NCI-H1694 treated with DMSO at 0.1 percent for 48 hours (cell line): ENCODE measurements at places on chromosomes 5 and 9.
A peak's percentile ranks its signal among the peaks of the same experiment; 100 is the strongest.

DNA sequence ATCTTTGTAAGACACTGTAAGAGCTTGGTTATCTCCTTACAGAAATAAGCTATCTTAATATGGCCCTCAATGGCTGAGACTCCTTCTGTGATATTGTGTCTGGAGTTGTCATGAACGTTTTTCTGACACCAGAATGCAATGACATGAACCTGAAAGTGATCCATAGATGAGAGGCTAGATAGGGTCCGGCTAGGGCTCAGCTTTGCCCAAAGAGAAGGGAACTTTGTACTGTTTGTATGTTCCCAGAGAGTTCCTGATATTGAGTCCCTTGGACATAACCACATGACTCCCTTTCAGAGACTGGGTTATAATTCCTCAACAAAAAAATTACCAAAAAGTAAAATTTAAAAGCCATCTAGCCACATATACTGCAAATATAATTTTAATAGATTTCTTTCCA lies 575.8 kb upstream of the CLINT1 start:
- DNase-seq: no peak

GRCh38 chr5:168583742-168584482 lies 4.7 kb upstream of the PANK3 start:
- no peak for DNase-seq

DNA sequence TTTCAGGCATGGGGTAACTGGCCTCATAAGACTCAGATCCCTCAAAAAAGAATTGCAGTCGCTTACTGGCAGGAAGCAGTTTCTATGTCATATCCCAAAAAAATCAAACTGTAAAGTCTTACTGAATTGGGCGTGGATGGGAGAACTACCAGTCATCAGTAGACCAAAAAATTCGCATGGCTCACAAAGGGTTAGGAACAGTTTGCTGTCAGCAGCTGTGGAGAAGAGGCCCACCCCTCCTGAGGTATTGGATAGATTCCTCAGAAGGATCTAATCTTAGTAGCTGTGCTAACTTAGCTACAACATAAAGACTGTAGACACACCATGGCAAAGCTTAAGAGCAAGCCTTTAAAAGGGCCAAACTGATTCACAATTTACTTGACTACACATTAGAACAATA lies 478.3 kb upstream of the FTMT start:
- DNase-seq: no peak

- no peak for DNase-seq
Measured at GRCh38 chr5:142823126-142823525, 52.9 kb downstream of the ARHGAP26 start.

GRCh38 chr9:137277329-137278041 lies at the start of gene TOR4A:
TSS of gene TOR4A (plus strand) at chr9:137277726. CDS start at chr9:137278690, 964 bp downstream.
- DNase-seq: no peak

- no peak for DNase-seq
Measured at GRCh38 chr5:9653811-9654210, 23.7 kb upstream of the TAS2R1 start.

GRCh38 chr5:153373130-153373498 lies 117.4 kb upstream of the GRIA1 start:
- no peak for DNase-seq

- no peak for DNase-seq
Measured at GRCh38 chr9:8673830-8674229, 874.3 kb upstream of the DMAC1 start.

- DNase-seq: no peak
Measured at GRCh38 chr5:35294976-35295375, 64.7 kb upstream of the PRLR start.

DNA sequence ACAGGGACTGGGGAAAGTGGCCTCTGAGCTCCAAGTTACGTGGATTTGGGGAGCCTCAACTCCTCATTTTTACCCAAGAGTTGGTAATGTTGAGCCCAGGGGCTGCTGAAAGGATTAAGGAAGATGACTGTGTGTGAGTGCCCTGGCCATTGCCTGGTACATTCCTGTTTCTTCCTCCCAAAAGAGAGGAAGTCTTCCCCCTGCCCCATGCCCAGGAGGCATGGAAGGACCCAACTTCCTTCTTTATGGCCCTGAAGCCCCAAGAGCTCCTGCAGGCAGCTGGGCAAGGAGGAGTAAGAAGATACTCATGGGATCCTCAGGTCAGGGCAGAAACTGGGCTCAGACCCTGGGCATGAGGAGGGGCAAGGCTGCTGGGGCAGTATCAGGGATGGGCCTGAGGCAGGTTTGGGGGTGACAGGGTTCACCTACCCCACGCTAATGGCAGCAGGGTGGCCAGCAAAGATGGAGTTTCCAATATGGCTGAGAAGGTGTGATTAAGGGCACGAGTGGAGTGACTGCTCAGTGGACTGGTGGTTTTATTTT lies 118.3 kb upstream of the MVB12B start:
- DNase-seq: no peak

GRCh38 chr5:171316258-171317121 lies 7.4 kb downstream of the TLX3 start:
- DNase-seq: no peak

DNA sequence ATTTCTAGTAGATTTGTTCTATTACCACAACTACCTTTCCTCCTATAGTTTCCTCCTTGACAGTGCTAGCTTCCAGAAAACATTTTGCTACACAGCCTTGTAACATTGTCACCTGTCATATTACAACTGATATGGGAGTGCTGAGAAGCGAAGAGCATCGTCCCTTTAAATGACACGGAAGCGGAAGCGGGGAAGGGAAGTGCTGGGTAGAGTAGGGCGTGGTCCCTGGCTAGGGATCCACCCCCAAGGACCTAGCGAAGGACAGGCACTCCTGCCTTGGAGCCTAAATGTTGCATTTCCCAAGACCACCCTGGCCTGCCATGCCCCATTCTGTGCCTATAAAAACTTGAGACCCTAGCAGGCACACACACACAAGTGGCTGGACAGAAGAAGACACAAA lies 57.4 kb upstream of the RANBP6 start:
- no peak for DNase-seq

DNA sequence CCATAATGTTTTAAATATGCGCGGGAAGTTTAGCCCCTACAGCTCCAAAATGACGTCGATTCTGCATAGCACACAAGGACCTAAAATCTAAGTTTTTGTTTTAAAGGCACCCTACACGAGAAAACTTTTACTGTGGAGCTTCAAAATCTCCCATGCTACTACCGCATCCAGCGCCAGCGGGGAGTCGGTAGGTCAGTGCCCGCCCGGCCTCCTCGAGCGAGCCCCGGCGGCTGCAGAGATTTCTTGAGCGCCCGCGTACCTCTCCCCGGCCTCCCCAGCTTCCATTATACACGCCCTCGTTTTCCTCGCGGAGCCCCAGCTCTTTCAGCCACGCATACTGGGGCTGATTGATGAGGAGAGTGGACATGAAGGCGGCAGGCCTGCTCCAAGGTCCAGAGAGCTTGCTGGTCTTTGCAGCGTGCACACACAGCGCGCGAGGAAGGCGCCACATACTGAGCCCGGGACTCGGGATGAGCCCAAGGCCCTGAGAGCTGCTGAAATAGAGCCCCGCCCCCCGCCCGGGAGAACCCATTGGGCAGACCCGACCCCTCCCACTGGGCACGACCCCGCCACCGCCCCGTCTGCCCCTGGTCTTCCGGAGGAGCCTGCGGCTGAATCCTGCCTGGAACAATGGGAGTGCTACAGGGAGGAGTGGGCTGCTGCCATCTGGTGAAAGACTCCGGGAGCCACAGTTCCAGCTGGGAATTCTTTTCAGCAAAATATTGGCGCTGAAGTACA lies at the start of gene ALDH7A1:
Gene ALDH7A1, minus strand, starts transcription at position 472 of the 738 bp plus-strand sequence. Its CDS starts 21 bp downstream, at position 451.
- peak; percentile 91 for DNase-seq

GRCh38 chr9:17761984-17762676 lies 183.3 kb downstream of the SH3GL2 start:
- no peak for DNase-seq

- no peak for DNase-seq
Measured at GRCh38 chr5:80125962-80126480, 90.9 kb downstream of the THBS4 start.

DNA sequence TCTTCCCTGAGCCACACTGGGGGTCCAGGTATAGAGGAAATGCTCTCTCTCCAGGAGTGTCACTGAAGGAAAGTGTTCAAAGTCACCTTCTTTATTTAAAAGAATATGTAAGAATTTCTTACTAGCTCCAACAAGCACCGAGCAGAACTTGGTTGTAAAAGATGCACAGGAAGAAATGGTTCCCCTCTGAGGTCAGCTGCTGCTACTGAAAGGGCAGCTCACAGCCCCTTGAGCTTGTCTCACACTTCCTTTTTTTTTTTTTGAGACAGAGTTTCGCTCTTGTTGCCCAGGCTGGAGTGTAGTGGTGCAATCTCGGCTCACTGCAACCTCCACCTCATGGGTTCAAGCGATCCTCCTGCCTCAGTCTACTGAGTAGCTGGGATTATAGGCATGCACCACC lies 77.2 kb downstream of the PRRT1B start:
- DNase-seq: no peak

DNA sequence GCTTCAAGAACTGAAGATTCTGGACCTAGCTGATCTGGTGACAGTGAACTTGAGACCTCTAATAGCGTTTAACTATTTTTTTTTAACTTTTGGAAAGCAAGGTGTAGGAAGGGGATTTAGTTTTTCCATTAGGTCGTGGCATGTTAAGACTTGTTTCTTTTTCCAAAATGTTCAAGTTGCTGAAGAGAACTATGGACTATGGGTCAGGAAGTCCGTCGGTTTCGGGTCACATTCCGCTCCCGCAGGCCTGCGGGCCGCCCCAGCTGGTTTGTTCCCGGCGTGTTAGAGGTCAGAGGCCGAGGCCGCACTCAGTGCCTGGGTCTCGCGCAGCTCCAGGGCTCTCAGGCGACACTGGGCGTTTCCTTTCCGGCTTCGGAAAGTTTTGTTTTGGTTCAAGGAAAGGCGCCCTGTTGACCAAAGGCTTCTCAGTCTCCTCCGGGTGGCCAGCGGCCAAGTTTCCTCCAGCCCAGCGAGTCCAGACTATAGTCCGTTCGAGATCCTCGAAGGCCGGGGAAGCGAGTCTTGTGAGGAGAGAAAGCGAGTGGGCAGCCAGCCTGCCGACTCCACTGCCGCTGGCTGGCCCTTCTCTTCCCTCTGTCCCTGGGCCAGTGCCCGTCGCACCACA lies 586 bp upstream of the FCHO2 start:
- no peak for DNase-seq

DNA sequence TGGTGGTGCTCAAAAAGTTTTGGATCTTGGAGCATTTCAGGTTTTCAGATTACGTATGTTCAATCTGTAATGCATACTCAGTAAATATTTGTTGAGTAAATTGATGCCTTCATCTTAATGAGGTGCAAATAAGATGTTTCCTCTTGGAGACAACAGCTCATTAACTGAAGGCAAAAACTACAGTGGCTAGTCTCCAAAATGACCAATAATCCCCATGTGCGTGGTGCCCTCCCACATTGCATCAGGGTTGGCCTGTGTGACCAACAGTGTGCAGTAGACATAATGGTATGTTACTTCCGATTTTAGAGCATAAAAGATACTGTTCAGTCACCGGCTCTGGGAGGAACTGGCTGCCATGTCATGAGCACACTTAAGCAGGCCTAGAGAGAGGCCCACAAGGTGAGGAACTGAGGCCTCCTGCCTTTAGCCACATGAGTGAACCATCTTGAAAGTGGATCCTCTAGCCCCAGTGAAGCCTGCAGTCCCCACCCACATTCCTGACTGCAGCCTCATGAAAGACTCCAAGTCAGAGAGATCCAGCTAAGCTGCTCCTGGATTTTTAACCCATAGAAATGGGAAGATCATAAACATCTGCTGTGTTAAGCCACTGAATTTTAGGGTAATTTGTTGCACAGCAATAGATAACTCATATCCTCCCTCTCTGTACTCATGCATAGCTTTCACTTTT lies 55.7 kb downstream of the LIFR start:
- DNase-seq: no peak

- DNase-seq: no peak
Measured at GRCh38 chr9:114002986-114003350, 75.1 kb downstream of the AMBP start.

- no peak for DNase-seq
Measured at GRCh38 chr9:108883085-108883484, 21.0 kb downstream of the ACTL7A start.

GRCh38 chr5:176664886-176665285 lies 17.6 kb downstream of the TSPAN17 start:
- no peak for DNase-seq

- no peak for DNase-seq
Measured at GRCh38 chr5:109006129-109006528, 258.4 kb downstream of the FER start.

DNA sequence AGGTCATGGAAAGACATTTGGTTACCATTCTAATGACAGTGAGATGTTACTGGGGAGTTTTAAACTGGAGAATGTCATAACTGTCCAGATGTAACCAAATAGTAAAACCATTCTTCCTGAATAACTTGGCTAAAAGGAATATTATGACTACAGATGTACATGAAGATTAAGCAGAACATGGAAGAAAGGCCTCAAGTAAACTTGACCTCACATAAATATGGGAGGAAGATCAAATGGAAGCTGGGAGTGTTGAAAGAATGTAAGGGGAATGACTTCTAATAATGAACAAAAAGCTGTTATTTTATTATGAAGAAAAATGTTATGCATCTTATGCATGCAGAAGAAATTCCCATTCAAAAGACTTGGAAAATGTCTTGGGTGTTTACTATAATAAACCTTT lies 107.7 kb upstream of the CDKN2B start:
- no peak for DNase-seq

GRCh38 chr9:18906656-18907395 lies 126.2 kb downstream of the SAXO1 start:
- DNase-seq: no peak

DNA sequence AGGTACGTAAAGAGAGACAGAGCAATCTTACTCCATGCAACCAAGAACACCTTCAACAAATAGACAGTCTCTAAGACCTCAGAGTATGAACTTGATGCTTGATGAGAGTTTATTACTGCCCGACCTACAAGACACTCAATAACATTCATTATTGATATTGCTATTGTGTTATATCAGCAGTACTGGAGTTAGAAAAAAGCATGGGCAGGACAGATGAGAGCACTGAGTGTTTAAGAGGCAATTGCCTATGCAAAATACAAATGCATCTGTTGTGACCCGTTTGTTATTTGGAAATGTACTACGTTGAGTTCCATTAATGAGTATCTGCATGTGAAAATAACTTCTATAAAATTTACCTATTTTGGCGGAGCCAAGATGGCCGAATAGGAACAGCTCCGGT lies 8.1 kb upstream of the MARCOL start:
- DNase-seq: no peak

DNA sequence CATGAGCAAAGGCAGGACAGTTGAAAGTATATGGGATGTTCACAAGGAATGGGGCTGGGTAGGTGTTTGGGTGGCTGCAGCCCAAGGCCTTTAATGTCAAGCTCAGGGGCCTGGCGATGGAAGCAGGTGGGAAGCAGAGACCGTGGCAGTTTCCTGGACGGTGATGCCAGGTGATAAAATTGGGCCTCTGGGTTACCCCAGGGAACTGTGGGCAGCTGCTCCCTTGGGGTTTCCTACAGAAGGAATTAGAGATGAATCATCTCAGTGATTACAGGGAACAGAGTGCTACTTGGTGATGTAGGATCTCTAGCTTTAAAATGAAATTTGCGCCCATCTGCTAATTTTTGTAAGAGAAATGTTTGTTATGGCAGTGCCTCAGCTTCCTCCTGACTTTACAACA lies 39.2 kb downstream of the TSTD2 start:
- no peak for DNase-seq
